ENCODE measurements at places on chromosomes 11 and 22. TPM values are rescaled to one million over a fixed set of nuclear protein-coding genes. Genes with fewer than 3 reads are reported as not detected.

Gene C11orf16
- total RNA-seq: not detected

Gene SLC25A45
- total RNA-seq: 9.5 TPM

Gene TTC28
- 6.7 TPM for total RNA-seq

DNA sequence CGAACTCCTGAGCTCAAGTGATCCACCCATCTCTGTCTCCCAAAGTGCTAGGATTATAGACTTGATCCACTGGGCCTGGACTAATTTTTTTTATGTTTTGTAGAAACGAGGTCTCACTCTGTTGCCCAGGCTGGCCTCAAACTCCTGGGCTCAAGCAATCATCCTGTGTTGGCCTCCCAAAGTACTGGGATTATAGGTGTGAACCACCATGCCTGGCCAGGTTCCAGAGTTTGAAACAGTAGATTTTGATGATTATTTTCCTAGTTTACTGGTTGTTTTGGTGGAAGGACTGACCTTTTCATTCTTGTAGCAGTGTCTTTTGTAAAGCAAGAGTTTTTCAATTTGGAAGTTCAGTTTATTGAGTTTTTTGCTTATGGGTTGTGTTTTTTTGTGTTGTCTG, 15.0 kb downstream of the CABIN1 start:
- no peaks in the 10 kb centered on the region for H3K4me1 ChIP-seq
- H3K27ac ChIP-seq: no peak overlapping the region
- H3K4me3 ChIP-seq: no peak overlapping the region
- no peak for DNase-seq

DNA sequence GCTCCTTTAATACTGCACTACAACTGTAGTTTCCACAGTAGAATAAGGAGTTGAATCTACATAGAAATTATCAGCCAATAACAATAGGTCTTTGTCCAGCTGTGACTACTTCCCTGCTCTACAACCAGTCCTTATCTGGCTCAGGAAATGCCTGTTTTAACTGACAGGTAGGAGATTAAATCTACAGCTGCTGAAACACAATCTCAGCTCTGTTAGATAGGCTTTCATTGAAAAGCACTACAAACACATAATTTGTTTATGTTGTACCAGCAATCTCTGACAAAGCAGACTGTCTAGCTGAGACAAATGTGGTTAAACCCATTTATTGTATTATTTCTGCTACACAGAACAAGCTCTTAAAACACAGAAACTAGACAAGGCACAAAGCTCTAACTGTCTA, 230.0 kb downstream of the SOX6 start:
- no peak overlapping the region for H3K27ac ChIP-seq
- no peak for DNase-seq
- no peaks in the 10 kb centered on the region for H3K36me3 ChIP-seq
- H3K27me3 ChIP-seq: no peaks in the 10 kb centered on the region
- no peaks in the 10 kb centered on the region for H3K4me1 ChIP-seq

DNA sequence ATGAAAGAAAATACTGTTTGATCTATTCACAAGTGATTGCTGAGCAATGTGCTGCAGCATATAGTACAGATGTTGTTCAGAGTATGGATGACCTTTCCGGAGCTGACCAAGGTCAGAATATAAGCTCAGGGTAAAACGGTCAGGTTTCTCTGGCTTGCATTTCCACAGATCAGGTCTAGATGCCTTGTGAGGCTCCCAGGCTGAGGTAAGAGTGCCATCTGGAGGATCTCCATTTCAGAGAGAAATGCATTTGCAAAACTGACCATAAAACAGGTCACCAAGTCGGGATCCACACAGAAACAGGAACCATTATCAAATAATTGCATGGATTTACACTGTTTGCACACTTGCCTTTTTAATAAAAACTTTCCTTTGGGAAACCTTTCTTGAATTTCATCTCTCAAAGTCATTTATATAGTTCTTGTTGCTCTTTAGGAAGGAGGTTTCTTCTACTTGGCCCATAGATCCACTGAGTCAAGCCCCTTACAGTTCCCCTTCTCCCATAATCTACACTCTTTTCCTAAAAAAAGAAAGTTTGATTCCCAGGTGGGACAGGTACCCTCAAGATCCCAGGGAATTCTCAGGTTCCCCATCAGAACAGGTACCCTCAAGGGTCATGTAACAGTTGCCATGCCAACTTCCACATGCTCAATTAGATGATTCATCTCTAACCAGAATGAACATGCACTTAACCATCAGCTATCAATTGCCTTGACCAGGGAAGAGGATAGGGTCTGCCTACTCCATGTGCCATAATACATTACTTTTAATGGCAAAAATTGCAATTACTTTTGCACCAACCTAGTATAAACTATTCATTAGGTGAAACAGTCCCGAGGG, 25.0 kb upstream of the TMPRSS5 start:
- H3K4me3 ChIP-seq: no peak overlapping the region
- H3K36me3 ChIP-seq: 0 out of 2 replicates have a peak, but pooled peaks cover 9% of the 10 kb centered on the region
- no peaks in the 10 kb centered on the region for H3K4me1 ChIP-seq
- no peak overlapping the region for H3K27ac ChIP-seq

DNA sequence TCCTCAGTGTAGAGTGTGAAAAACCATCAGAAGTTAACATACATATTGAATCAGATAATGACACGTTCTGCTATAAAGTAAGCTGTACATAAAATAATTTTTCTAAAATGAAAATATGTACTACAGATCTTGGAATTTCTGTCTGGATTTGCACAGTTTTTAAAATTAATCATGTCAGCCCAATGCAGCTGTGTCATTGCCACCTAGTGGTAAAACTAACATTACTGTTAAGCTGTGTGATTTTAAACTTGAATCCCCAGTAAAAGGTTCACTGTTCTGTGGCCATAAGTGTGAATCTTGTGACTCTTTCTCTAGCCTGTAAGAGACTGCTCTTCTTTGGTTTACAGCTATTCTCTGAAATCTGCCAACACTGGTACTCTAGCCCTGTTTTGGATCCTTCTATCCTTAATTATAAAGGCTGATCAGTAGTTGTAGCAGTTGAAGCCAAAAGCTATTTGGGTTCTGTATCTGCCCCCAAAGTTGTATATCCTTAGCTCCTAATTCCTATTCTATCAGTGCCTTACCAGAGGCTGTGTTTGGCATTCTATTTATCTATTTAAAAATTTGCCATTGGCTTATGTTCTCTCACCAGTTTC, 4.0 kb downstream of the JRKL start:
- DNase-seq: no peak
- peaks cover 17% of the 10 kb centered on the region for H3K4me1 ChIP-seq
- H3K36me3 ChIP-seq: peaks cover 12% of the 10 kb centered on the region
- no peak overlapping the region for H3K27ac ChIP-seq
- no peak overlapping the region for H3K4me3 ChIP-seq

DNA sequence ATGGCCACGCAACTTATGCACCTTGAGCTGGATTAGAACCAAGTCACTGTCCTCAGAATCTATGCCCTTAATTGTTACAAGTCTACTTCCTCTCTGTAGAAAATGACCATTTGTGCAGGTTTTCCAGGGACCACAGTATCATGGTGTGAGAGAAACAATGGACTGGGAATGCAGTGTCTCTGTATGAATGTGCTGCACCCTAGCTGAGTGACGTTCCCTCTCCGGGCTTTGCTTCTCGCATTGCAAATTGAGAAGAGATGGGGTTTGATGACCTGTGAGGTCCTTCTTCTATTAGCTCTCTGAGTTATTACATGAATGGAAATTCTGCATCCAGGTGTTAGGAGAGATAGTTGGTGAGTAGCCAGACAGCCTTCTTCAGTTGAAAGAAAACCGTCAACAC, 1052.3 kb downstream of the NTM start:
- no peaks in the 10 kb centered on the region for H3K4me1 ChIP-seq
- H3K27me3 ChIP-seq: no peaks in the 10 kb centered on the region
- no peak overlapping the region for H3K27ac ChIP-seq
